ENCODE measurements at places on chromosomes 3 and 15. TPM values are rescaled to one million over a fixed set of nuclear protein-coding genes. Genes with fewer than 3 reads are reported as not detected.

DNA sequence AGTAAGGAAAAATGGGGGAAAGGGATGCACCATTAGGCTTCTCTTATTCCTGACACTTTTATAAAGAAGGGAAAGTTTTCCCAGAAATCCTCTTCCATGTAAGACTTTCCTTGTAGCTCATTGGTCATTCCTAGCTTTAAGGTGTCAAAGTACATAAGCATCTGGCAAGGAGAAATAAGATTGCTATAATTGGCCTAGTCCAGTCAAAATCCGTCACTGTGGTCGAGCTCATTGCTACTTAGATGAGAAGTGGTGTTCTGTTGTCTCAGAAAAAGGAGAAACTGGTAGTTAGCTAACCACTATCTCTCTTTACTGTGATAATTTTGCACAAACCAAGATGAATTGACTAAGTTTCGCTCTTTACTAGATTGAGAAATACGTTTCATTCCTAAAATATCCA lies 370.1 kb downstream of the CNTN4 start:
- no peak for ATAC-seq
- peaks cover 9% of the 10 kb centered on the region for H3K27me3 ChIP-seq
- no peaks in the 10 kb centered on the region for H3K36me3 ChIP-seq
- H3K27ac ChIP-seq = no peak overlapping the region
- H3K4me3 ChIP-seq = no peak overlapping the region

GRCh38 chr15:92574566-92574965 lies 81.0 kb downstream of the FAM174B start:
- H3K4me1 ChIP-seq = no peaks in the 10 kb centered on the region
- H3K4me3 ChIP-seq = no peak overlapping the region
- peaks cover 32% of the 10 kb centered on the region for H3K27me3 ChIP-seq
- H3K27ac ChIP-seq = no peak overlapping the region
- H3K36me3 ChIP-seq = no peaks in the 10 kb centered on the region

DNA sequence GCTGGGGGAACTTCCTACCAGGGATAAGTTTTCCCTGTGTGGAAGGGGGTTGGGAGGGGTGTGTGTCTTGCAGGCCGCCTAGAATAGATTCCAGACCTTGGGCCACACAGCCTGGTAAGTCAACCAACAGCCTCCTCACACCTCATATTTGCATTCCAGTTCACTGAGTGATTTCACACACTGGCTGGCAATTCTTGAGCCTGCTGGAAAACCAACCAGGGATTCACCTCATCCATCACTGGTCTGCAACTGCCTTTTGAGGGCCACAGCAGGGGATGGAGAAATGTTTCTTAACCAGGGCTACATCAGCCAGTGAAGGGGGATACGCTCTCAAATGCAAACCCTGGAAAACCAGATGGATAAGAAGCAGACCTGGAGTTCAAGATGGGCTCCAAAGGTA lies 2.0 kb downstream of the FSTL1 start:
- no peak overlapping the region for H3K4me3 ChIP-seq
- peaks cover 6% of the 10 kb centered on the region for H3K4me1 ChIP-seq
- peaks cover 36% of the 10 kb centered on the region for H3K27me3 ChIP-seq
- peaks cover 6% of the 10 kb centered on the region for H3K36me3 ChIP-seq

- ATAC-seq = no peak
- no peaks in the 10 kb centered on the region for H3K36me3 ChIP-seq
- peaks cover 10% of the 10 kb centered on the region for H3K4me1 ChIP-seq
- H3K27ac ChIP-seq = no peak overlapping the region
- no peak overlapping the region for H3K4me3 ChIP-seq
Measured at GRCh38 chr3:69322158-69322509, 63.8 kb downstream of the FRMD4B start.

Gene CADPS
- total RNA-seq = not detected

Gene MAGI1
- not detected for total RNA-seq
